ENCODE measurements at places on chromosomes 2 and 18. TPM values are rescaled to one million over a fixed set of nuclear protein-coding genes. Genes with fewer than 3 reads are reported as not detected.

DNA sequence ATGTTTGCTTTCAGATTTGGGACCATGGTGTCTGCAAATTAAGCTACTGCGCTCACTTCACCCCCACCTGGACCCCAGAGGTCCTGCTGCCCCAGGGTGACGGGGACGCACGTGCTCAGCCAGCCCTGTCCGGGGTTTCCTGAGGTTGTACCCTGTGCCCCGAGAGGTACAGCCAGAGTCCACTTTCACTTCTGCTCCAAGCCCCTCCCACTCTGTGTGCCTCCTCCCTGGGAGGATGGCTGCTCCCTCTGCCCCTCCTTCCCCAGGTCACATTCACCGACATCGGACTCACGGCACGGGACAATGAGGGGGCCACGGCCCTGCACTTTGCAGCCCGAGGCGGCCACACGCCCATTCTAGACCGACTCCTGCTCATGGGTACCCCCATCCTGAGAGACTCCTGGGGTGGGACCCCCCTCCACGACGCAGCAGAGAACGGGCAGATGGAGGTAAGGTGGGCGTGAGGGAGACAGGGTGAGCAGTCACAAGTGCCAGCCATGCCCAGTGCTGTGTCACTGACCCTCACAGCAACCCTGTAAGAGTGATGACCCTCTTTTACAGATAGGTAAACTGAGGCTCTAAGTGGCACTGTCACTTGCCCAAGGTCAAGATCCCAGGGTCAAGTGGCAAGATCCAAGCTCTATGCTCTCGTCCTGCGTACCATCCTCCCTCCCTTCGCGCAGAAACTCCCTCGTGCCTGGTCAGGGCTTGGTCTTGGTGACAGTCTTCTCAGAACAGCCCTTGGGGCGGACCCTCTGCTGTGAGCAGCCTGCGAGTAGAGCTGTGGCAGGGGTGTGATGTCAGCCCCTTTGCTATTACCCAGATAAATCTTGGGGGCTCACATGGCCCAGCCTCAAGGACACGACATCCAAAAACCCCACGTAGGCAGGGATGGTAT is 7.6 kb downstream of the ESPNL start:
- DNase-seq: no peak

- DNase-seq: no peak
These were observed 256.0 kb downstream of the CDH20 start for GRCh38 chr18:61589053-61589723.

DNA sequence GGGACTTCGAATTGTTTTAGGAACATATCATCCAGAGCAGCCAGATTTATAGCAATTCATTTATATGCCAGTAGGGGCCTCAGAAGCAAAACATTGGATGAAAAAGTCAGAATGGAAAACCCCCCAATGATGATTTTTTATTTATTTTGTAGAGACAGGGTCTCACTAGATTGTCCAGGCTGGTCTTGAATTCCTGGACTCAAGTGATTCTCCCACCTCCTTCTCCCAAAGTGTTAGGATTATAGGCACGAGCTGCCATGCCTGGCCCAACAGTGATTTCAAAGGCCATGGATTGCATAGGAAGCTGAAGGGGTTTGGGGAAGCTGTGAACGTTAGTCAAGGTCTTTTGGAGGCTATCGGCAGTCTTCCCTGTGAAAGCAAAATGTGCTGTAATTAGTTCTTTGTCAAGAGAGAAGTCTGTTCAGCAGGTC is 21.9 kb upstream of the MCFD2 start:
- no peak for DNase-seq

DNA sequence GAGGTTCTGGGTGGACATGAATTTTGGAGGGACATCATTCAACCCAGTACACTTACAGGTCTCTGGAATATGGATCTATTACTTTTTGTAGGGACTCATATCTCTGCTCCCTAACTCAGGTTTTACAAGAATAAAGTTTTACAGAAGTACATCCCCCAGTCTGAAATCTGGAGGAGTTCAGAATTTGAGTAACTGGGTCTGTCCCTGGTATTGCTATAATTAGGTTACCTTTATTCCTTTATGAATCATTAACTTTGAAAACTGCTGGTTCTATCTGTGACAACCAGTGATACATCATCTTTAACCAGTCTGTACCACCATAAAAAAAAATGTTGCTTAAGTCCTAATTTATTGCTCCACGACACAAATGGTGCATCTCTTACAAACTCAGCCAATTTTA is 59.9 kb downstream of the INSIG2 start:
- no peak for DNase-seq

- DNase-seq: no peak
These were observed 215.4 kb downstream of the NYAP2 start for GRCh38 chr2:225614915-225615314.

DNA sequence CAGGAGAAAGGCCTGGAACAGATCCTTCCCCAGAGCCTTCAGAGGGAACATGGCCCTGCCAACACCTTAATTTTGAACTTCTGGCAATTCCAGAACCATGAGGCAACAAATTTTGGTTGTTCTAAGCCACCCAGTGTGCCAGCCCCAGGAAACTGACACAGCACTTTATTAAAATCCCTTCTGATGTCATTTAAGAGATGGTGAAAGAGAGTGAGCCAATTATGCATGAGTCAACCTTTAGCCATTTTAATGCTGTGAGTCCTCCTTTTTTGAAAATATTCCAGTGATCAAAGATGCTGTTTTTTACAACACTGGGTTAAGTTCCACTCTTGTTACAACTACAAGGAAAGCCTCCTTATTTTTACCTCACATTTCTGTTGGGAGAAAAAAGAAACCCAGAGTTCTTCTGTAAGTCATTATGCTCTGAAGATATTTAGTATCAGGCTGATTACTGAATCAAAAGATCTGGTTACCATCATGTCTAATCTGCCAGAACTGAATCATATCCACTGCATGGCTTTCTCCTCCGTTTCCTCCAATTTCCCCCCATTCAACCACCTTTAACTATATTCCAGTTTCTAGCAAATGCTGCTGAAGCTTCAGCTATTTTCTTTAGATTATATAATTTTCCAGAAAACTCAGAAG is 235.4 kb downstream of the TXNL1 start:
- DNase-seq: no peak

DNA sequence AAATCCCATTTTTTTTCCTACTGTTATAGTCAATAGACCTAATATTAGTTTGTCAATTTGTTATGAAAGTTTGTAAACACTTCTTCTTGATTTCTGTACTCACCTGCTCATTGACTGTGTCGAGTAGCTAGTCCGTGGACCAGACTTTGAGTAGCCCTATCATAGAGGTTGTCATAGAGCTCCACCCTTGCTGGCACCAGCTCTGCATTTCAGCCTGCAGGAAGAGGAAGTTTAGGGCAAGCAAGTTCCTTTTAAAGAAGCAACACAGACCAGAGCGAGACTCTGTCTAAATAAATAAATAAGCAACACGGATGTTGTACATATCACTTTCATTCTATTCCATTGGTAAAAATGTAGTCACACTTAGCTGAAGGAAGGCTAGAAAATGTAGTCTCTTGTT is 74.0 kb downstream of the MCFD2 start:
- DNase-seq: no peak

- DNase-seq: no peak
These were observed 37.7 kb upstream of the MEX3C start for GRCh38 chr18:51235009-51235789.

DNA sequence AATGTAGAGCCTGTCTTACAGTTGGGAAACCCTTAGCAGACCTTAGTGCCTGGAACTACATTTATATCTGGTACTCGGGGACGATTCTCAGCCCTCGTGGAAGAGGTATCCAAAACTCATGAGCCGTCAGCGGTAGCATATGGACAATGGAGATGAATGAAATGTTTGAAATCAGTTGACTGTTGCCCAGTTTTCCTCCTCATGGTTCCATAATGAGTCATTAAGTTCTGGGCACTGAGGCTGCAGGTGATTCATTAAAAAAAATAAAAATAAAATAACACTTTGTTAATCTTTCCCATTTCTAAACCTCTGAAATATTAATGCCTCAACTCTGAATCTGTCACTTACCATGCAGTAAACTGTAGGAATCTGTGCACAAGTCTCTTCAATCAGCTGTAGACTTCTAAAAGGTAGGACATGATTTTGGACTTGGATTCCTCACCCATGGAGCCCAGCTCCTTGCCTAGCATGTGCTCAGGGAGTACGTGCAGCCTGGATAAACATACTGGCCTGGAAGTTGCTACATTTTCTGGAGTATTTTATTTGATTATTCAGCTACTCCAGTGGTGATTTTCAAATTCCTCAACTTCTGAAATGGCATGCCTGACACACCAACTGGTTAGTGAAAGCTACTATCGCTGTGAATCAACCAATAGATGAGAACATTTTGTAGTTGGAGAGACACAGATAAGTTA is 979.2 kb downstream of the CNTNAP5 start:
- DNase-seq: no peak

DNA sequence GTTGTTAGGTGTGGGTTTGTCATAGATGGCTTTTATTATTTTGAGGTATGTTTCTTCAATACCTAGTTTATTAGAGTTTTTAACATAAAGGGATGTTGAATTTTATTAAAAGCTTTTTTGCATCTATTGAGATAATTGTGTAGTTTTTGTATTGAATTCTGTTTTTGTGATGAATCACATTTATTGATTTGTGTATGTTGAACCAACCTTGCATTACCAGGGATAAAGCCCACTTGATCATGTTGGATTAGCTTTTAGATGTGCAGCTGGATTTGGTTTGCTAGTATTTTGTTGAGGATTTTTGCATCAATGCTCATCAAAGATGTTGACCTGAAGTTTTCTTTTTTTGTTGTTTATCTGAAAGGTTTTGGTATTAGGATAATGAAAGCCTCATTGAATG is 328.2 kb downstream of the ADCYAP1 start:
- no peak for DNase-seq

DNA sequence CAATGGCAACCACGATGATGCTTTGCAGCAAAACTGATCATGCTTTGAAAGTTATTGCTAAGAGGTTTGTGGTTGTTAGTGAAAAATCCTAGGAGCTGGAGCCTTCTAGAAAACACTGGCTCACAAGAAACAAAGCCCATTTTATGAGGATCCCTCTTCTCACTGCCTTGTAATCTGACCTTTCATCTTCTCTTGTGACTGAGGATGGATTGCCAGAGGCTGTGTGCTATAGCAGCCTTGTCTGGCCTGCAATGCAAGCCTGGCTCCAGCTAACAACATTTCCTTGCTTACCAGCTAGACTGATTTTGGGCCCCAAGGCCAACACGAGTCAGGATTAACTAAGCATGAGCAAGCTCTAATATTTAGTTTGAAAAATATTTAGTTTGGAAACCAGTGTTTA is 13.1 kb downstream of the PIEZO2 start:
- DNase-seq: no peak

- DNase-seq: no peak
These were observed 8.1 kb upstream of the CYP26B1 start for GRCh38 chr2:72155737-72156136.

DNA sequence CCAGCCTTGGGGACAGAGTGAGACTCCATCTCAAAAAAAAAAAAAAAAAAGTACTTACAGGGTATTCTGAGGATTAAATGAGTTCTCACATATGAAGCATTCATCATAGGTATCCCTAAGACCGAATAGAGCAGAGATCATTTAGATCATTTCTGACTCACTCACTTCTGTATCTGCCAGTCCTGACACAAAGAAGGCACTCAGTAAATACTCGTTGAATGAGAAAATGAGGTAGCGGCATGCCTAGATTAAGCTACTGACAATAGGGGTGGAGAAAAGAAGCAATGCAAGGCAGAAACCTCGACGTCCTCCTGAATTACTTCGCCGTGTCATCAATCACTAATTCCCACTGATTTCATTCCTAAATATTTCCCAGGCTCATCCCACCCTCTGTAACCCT is 103.8 kb downstream of the GREB1L start:
- DNase-seq: no peak

DNA sequence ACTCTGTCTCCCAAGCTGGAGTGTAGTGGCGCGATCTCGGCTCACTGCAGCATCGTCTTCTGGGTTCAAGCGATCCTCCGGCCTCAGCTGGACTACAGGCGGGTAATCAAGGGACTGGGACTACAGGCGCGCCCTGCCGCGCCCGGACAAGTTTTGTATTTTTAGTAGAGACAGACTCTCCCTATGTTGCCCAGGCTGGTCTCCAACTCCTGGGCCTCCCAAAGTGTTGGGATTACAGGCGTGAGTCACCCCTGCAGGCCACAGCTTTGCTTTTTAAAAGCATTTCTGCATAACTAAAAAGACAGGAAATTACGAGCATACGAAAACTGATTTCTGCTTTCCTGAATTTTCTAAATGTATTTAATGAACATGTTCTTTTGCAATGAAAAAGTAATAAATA is 916 bp upstream of the OSBPL1A start:
- DNase-seq: no peak

DNA sequence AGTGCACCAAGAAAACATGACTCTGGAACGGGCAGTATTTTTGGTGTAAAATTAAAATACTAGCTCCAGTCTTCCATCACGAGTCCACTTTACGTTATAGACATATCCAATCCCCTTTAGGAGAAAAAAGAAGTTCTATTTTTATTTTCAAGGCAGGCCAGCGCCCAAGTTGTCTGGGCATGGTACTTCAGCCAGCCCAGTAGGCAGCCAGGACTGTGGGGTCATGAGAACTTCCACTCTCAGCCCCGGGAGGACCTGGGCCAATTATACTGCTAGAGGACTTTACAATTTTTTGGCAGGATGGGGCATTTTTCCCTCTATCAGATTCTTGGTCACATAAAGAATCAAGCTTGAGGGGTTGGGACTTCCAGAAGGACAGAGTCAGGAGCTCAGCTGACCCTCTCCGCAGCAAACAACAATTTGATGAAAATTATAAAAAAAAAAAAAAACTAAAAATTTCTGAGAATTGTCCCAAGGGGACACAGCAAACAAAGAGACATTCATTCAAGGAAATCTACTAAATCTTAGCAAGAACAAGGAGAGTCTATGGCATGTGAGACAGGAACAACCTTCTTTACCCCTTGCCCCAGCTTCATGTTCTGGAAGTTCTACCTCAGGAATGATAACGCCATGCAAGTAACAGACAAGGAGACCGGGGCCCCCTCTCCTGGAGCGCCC is 37.3 kb upstream of the B3GNT2 start:
- no peak for DNase-seq

DNA sequence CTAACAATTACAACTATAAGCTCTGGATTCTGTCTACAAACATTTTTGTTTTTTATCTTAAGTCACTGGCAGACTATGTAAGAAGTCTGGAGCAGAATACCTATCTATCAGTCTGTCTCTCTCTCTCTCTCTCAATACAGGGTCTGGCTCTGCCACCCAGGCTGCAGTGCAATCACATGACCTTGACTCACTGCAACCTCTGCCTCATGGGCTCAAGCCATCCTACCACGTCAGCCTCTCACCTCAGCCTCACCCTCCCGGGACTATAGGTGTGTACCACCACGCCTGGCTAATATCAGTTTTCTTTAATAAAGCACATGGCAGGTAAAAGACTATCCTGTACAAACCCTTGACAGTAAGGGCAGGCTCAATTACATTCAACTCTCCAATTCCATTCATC is 96.9 kb downstream of the OSBPL1A start:
- no peak for DNase-seq

Gene LONRF2
- 1.8 TPM for polyA plus RNA-seq

Gene PPP1R1C
- polyA plus RNA-seq: 20.9 TPM

Gene TEX44
- polyA plus RNA-seq: not detected

Gene OR6B2
- polyA plus RNA-seq: not detected

Gene MAP3K2
- polyA plus RNA-seq: 2.9 TPM

Data from heart right ventricle (tissue), 16 donors.